ENCODE measurements at places on chromosomes 6 and 20.

- no peak for DNase-seq
Measured at GRCh38 chr6:157284738-157285421, 38.4 kb downstream of the TMEM242 start.

- no peak for DNase-seq
Measured at GRCh38 chr6:148223424-148223842, 119.2 kb upstream of the SASH1 start.

DNA sequence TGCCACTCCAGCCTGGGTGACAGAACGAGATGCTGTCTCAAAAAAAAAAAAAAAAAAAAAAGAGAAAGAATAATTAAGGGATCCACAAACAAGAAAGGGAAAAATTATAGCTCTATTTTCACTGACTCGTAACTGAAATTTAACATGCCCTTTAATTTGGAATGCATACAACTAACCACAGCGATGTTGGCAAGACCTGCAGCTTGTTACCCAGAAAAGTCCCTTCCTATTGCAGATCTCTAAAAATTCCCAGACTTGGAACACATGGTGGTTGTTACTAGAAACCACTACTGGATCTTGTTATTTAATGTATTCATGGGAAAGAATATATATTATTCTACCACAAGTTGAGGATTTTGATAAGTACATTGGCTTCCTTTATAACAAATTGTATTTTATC, 27.8 kb upstream of the SMIM28 start:
- DNase-seq, result no peak

DNA sequence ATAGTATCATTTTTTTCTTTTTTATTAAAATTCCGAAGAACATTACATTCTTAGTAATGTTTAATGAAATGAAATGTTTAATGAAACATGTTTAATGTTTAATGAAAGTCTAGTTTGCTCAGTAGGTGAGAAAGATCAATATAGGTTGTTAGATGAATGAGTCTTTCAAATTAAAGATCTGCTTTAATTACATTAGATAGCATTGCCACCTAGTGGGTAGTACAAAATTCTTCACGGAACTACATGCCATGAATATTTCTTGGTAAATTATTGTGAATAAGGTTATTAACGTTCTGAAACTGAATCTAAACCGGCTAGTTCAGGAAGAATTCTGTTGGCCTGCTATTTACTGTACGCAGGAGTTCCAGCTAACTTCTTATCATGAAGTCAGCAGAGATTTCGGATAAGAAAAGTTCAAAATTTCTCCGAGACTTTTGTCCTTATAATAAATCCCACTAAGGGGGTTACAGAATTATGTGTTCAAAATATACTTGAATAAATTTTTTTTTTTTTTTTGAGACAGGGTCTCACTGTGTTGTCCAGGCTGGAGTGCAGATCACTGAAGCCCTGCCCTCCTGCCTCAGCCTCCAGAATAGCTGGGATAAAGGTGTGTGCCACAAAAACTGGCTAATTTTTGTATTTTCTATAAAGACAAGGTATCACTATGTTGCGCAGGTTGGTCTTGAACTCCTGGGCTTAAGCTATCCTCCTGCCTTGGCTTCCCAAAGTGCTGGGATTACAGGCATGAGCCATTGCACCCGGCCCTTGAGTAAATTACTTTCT, 7.9 kb upstream of the GMNN start:
- DNase-seq, result no peak

DNA sequence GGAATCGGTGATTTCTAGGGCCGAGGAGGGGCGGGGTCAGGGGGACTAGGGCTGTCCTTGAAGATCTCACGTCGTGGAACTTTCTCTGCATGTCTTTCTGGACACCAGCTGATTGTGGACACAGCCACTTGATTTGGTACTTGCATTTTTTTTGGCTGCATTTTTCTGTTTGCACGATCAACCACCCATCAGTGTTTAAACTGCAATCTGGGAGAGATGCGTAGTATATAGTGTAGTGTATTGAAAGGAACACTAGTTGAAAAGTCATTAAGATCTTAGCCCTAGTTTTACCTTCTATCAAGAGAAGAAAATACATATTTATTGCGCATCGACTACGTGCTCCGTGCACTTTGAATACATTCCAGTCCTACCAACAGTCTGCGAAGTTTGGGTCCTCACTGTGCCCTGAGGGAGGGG, 657 bp downstream of the NT5DC1 start:
- DNase-seq, result peak; percentile 65

- DNase-seq, result no peak
Measured at GRCh38 chr6:15493437-15494168, 169.2 kb downstream of the DTNBP1 start.

DNA sequence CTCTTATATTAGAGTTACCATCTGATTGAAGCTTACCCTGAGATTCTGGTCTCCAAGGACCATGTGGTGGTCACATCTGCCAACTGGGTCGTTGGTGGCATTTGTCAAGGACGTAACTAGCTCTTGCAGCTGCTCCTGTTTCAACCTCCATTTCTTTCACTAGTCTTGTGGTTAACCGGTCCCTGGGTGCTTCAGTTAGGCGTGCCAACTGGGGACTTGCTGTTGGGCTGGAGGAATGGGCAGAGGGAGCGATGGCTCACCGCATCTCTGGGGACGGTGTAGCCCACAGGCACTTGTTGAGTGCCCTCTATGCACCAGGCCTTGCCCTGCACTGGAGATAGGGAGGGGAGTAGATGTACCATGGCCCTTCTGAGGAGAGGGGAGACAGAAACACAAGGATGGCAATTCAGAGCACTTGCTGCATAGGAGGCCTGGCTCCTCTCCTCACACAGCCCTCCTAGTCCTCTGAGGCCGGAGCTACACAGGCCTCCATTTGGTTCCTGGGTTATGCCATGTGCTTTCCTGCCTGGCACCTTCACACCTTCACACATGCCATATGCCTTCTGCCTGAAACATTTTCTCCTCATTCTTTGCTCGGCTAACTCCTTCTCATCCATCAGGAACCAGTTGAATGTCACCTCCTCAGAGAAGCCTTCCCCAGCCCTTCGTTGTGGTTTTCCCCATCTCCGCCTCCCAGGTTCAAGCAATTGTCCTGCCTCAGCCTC, 20.0 kb upstream of the ASXL1 start:
- DNase-seq, result no peak

DNA sequence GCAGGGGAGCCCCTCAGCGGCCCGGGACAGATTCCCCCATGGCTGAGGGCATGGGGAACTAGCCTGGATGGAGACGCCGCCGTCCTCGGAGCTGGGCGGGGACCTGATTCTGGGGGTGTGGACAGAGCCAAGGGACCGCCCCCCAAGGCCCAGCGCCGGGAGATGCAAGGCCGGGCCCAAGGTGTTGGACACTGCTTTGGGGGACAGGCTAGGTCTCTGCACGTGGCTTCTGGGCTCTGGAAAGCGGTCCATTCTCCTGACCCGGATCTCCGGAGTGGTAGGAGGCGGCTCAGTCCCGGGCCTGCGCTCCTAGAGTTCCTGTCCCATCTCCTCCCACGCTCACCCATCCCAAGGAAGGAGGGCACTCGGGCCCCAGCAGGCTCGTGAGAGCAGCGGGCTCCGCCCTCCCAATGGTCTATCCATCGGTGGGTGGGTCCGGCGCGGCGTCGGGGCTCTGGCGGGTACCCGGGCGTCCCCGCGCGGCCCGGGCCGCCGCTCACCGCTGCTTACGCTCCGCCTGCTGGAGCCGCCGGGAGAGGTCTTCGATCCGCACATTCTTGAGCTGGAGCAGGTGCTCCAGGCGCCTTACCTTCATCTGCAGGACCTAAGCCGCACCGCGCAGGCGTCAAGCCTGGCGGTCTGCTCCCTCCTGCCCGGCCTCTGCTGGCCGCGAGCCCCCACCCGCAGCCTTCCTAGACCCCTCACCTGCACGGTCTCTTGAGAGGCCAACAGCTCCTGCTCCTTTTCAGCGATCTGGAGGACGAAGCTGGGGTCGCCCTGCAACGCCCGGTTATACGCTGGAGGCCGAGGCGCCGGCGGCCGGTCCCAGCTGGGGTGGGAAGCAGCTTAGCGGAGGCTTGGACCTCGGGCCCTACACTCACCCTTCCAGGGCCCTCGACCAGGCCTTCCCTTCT, 3.3 kb downstream of the SPEF1 start:
- DNase-seq, result peak; percentile 52

DNA sequence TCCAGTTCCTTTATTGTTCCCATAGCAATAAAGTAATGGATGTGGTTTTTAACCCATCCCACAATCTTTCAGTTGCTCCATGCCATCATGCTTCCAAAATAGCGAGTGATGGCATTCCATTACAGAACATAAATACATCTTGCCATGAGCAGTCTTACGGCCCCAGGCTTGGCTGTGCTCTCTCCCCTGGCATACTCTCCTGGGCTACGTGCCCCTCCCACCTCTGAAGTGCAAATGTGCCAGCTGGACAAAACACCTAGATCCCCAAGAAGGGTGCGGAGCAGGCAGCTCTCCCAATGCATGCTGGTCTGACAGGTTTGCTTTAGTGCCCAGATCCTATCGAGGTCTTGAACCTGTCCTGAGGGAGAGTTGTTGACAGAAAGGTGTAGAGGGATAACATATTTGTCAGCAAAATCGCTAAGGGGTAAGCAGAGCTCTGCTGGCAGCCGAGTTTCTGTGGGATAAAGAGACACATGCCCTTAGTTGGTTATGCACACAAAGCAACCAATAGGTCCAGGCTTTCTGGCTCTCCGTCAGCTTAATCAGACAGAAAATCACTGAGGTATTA, 43.9 kb upstream of the PAX1 start:
- DNase-seq, result no peak

DNA sequence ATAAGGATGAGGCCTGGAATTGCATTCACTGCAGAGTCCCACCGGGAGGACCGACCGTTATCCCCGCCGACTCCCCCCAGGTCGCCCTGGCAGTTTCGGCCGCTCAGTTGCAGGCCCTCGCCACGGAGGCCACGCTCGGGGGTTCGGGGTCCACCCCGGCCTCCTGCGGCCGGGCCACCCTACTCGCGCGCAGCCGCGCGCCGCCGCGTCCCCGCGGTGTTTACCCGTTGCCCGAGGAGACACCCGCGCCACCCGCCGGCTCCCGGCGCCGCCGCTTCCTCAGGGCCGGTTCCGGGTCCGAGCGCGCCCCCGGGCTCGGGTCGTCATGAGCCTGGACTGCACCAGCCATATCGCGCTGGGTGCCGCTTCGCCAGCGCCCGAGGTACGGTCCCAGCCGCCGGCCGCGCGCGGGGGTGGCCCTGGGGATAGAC, at the start of gene CCDC170:
Gene CCDC170, plus strand, starts transcription at position 214 of the 431 bp plus-strand sequence. Its CDS starts 112 bp downstream, at position 326.
- no peak for DNase-seq

DNA sequence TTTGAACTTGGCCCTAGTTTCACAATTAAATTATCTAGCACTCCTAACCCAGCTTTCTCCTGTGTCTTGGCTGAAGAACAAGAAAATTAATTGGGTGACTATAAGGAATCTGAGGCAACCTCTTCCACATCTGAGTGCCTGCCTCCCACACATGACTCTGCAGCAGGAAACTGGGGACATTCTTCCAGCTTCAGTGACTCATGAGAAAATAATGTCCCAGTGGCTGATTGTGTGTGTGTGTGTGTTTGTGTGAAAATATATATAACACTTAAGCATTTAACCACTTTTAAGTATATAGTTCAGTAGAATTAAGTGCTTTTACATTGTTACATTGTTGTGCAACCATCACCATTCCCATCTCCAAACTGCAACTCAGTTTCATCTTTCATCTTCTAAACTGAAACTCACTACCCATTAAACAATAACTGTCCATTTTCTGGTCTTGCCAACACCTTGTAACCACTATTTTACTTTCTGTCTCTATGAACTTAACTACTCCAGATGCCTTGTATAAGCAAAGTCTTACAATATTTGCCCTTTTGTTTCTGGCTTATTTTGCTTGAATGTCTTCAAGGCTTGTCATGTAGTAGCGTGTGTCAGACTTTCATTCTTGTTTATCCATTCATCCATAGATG, 8.7 kb downstream of the TRIM38 start:
- DNase-seq, result no peak

GRCh38 chr6:139925894-139926641, 551.6 kb upstream of the CITED2 start:
- no peak for DNase-seq

DNA sequence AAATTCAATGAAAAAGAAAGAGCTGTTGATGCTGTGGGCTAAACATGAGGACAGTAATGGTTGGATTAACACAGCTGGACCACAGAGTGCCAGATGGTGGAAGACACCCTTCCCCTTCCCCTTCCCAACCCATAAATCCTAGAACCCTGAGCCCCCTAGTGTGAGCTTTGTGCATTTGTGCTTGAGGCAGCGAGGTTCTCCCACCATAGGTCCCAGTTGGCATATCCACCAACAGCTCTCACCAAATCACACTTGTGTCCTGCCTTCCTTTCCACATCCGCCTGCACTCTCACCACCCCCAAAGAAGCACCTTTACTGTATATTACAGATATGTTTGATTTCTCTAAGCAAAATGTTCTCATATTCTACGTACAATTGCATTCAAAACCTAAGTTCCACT, 32.8 kb upstream of the HBS1L start:
- DNase-seq, result peak; percentile 21

DNA sequence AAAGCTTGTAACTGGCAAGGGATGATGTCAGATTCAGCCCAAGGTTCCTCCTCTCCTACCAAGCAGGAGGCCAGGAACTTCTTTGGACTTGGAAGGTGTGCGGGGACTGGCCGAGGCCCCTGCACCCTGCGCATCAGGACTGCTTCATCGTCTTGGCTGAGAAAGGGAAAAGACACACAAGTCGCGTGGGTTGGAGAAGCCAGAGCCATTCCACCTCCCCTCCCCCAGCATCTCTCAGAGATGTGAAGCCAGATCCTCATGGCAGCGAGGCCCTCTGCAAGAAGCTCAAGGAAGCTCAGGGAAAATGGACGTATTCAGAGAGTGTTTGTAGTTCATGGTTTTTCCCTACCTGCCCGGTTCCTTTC, 14.4 kb downstream of the TNFAIP3 start:
- DNase-seq, result no peak

DNA sequence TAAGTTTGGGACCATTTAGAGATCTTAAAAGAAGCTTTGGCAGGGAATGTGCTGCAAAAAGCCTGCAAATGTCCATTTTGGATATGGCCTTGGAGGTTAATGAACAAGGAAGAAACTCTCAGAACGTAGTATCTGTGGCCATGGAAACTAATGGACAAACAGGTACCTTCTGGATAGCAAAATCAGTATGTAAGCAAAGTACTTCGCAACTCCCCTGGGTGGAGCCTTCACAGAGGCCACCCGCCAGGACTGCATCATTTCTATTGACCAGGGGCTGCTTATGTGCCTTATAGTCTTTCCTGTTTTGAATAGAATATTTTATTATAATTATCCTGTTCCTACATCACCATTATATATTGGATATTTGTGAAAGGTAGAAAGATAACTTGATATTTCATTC, 510.8 kb upstream of the SYNCRIP start:
- DNase-seq, result no peak

- no peak for DNase-seq
Measured at GRCh38 chr6:81769824-81770223, 17.3 kb upstream of the TENT5A start.

GRCh38 chr6:107068691-107069630, 41.0 kb downstream of the MTRES1 start:
- no peak for DNase-seq

GRCh38 chr20:52987295-52987694, 15.1 kb downstream of the TSHZ2 start:
- no peak for DNase-seq

Data from activated CD8-positive, alpha-beta memory T cell treated with anti-CD3 and anti-CD28 coated beads, Interleukin-2, amount 50 U/mL, for 4 hours (primary cell).